ENCODE measurements at places on chromosomes 7 and 10.

DNA sequence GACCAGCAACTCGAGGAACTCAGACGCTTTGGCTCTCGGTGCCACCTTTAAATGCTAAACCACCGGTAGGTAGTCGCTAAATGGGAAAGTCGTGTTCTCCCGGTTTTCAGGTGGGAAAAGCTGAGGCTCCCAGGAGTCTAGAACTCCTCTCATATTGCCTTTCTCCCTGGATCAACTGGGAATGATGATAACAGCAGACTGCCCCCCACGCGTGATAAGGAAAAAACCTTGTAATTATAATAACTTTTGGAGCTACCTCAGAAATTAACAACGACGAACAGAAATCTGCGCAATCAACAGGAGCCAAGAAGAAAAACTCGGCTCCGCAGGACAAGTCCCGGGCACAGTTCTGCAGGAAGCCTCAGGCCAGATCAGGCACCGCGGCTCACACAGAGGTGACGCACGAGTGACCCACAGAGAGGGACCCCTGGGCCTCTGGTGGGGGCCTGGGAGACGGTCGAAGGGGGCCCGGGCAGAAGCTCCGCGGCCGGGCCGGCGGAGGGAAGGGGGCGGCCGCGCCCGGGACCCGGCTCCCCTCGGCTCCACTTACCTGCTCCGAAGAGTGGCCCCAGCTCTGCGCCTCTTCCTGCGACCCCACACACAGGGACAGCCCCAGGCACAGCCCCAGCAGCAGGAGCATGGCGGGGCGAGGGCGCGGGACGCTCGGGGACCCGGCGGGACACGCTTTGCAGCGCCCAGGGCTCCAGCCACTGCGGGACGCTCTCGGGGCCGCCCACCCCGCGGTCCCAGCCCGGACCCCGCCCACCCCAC lies at the start of gene ITIH5:
ITIH5 (minus strand) TSS at position 714 of the 771 bp plus-strand sequence; CDS start at position 640, 74 bp downstream.
- no peak for DNase-seq

DNA sequence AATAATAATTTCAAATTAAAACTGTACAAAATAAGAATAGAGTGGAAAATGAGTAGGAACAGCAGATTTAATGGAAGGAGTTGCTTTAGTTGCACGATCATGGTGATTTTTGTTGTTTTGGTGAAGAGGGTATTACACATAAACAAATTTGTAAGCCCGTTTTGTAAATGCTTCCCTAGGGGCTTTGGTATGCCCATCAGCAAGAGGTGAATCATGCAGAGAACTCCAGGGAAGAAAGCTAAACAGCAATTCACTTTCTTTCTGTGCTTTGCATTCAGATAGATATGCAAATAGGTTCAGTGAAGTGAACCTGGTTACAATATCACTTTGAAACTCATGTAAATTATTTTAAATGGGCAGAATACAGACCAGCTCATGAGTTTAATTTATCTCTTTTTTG lies 422.2 kb upstream of the MTPN start:
- no peak for DNase-seq

DNA sequence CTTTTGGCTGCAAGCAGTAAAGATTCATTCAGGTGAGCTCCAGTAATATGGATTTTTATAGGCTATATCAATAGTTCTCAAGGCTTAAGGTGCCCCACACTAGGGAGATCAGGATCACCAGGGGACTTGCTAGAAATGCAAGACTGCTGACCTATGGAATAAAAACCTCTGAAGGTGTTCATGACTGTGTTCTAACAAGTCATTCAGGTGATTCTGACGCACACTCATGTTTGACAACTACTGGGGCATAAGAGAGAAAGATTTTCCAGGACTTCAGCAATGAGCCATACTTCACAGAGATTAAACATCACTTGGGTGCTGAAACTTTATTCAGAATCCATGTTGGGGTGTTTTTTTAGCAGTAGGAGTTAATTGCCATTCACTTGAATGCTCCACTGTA lies 4.8 kb upstream of the TAS2R38 start:
- no peak for DNase-seq

DNA sequence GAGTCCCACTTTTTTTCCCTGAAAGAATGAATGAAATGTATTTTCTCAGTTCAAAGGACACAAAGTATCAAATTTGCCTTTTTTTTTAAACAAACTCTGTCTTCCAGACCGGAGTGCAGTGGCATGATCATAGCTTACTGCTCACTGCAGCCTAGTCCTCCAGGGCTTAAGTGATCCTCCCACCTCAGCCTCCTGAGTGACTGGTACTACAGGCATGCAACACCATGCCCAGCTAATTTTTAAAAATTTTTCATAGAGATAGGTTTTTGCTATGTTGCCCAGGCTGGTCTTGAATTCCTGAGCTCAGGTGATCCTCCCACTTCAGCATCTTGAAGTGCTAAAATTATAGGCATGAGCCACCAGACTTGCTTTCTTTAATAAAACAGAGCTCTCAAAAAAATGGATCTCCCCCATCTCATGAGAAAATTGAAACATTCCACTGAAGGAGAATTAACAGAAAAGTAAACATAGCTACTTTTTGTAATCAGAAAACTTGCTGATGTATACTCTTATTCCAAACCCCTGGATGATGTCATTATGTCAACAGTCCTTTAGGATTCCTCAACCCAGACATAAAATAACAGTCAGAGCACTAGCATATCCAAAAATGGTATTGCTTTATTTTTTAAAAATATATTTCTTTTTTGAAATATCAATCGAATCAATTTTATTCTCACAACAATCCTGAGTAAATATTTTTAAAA lies 12.3 kb upstream of the TRDMT1 start:
- DNase-seq = no peak

- DNase-seq = no peak
These were observed 864.8 kb downstream of the GATA3 start for GRCh38 chr10:8919280-8919679.
